Left lung (tissue), 14 donors: ENCODE measurements at places on chromosomes 4 and X. TPM values are rescaled to one million over a fixed set of nuclear protein-coding genes. Genes with fewer than 3 reads are reported as not detected.

GPR82 gene
- polyA plus RNA-seq: 0.18 TPM

ARHGAP36 gene
- polyA plus RNA-seq: 0.17 TPM

TRPC3 gene
- polyA plus RNA-seq: 7.7 TPM

CTAG1A gene
- polyA plus RNA-seq: not detected

CCNB3 gene
- polyA plus RNA-seq: 0.51 TPM
